ENCODE measurements at places on chromosomes 11 and 22. TPM values are rescaled to one million over a fixed set of nuclear protein-coding genes. Genes with fewer than 3 reads are reported as not detected.

CNTF gene
- total RNA-seq = 3.0 TPM

STARD10 gene
- 11.8 TPM for total RNA-seq

RBMXL2 gene
- not detected for total RNA-seq

FZD4 gene
- not detected for total RNA-seq

DNA sequence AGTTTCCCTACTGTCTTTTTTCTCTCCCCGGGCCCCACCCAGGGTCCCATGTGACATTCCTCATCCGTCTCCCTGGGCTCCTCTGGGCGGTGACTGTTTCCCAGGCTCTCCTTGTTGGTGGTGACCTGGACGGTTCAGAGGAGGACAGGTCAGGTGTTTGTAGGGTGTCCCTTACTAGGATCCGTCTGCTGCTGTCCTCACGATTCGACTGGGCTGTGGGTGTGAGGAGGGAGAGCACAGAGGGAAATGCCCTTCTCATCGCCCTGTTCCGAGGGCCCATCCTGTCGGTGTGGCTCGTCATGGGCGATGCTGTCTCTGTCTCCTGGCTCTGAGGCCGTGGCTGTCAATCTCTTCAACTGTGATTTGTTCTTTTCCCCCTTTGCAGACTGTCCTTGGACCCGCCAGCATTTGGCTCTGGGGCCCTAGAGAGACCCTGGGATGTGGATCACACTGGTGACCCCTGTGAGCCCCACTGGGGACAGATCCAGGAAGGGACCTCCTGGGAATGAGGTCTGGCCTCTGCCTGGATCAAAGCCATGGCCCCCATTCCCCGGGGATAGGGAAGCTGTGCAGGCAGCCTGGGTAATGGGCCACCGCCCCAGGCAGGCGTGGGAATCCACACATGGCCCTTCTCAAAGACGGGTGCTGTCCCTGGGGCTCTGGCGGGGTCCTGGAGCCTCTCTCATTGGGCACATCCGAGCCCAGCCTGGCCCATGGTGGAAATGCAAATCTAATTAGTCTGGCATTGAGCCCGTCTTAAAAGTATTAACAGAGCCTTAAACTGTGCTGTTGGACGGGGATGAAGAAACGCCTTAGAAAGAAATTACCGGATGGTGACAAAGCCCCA lies 46.8 kb upstream of the KCNQ1OT1 start:
- H3K4me3 ChIP-seq = no peak overlapping the region
- H3K4me1 ChIP-seq = peaks cover 2% of the 10 kb centered on the region
- no peaks in the 10 kb centered on the region for H3K27me3 ChIP-seq
- no peaks in the 10 kb centered on the region for H3K36me3 ChIP-seq
- DNase-seq = no peak

DNA sequence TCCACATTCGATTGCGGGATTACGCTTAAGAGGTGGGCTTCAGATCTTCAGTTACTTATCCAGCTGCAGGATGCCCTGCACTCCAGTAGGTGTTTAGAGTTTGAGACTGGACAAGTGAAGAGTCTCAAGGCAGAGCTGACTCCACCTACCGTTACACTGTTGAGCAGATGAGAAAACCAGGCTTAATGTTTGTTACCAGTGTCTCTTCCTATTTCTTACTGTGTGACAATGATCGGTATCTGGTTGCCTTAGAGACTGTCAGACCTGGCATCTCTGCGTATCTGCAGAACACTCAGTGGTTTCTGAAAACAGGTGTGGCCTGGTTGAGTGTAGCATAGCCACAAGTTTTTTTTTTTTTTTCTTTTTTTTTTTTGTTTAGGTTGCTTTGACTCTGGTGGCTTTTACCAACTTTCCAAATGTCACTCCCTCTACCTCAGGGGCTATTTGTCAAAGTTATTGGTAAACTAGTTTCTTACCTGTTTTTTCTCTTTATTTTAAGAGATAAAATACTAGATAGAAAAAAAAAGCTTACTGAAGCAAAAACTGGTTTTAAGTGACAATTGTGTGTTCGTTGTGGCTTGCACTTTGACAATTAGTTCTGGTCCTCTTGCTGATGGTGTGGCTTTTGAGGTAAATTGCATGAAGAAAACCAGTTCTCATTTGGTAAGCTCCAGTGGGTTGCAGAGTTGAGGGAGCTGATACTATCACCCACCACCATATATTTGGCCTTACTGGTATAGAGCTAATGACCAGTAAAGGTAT lies 284.8 kb downstream of the ETS1 start:
- H3K4me3 ChIP-seq = peak overlapping the region; percentile 89
- DNase-seq = peak; percentile 77
- H3K27ac ChIP-seq = peak overlapping the region; percentile 98

GRCh38 chr22:22362936-22363335 lies 118.3 kb downstream of the VPREB1 start:
- no peak overlapping the region for H3K27ac ChIP-seq
- H3K4me3 ChIP-seq = no peak overlapping the region
- H3K4me1 ChIP-seq = no peaks in the 10 kb centered on the region
- DNase-seq = no peak
- H3K27me3 ChIP-seq = peaks cover 26% of the 10 kb centered on the region
- no peaks in the 10 kb centered on the region for H3K36me3 ChIP-seq

GRCh38 chr11:48011102-48011797 lies 30.9 kb downstream of the PTPRJ start:
- no peaks in the 10 kb centered on the region for H3K36me3 ChIP-seq
- peaks cover 31% of the 10 kb centered on the region for H3K4me1 ChIP-seq
- peak overlapping the region; percentile 93 for H3K27ac ChIP-seq
- H3K27me3 ChIP-seq = no peaks in the 10 kb centered on the region
- H3K4me3 ChIP-seq = peak overlapping the region; percentile 82

DNA sequence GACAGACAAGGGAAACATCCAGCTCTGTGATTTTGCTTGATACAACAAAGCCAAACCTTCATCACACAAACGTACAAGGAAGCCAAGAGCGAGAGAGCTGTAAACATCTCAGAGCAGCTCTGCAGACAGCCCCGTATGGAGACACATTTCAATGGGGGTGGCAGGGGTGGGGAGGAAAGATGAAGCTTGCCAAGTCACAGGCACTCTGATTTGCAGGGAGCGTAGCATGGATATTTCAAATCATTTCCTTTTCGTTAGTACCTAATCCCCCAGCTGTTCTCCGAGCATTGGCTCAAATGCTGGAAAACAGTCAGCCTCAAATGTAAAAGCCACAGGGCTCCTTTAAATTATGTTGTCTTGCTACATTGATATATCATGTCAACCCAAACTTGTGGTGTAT lies 458.9 kb upstream of the CADM1 start:
- no peaks in the 10 kb centered on the region for H3K4me1 ChIP-seq
- no peak overlapping the region for H3K27ac ChIP-seq
- no peak for DNase-seq
- no peak overlapping the region for H3K4me3 ChIP-seq
- H3K36me3 ChIP-seq = peaks cover 2% of the 10 kb centered on the region

DNA sequence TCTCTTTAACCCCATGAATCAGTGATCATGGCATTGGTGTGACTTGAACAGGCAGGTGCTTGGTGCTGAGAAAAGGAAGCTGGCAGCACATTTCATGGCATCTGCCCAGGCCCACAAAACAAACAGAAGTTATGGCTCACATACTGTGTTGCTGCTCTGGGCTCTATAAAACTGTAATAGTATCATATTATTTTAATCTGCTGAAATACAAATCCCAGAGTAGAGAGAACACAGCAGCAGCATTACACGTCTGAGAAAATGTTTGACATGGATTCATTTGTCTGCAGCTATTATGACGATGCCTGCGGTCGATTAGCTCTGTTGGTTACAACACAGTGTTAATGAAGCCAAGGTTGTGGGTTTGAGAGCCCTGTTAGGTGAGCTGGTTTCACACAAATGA lies 80.8 kb downstream of the ALX4 start:
- peaks cover 22% of the 10 kb centered on the region for H3K4me1 ChIP-seq
- H3K4me3 ChIP-seq = no peak overlapping the region
- DNase-seq = no peak
- no peaks in the 10 kb centered on the region for H3K27me3 ChIP-seq

DNA sequence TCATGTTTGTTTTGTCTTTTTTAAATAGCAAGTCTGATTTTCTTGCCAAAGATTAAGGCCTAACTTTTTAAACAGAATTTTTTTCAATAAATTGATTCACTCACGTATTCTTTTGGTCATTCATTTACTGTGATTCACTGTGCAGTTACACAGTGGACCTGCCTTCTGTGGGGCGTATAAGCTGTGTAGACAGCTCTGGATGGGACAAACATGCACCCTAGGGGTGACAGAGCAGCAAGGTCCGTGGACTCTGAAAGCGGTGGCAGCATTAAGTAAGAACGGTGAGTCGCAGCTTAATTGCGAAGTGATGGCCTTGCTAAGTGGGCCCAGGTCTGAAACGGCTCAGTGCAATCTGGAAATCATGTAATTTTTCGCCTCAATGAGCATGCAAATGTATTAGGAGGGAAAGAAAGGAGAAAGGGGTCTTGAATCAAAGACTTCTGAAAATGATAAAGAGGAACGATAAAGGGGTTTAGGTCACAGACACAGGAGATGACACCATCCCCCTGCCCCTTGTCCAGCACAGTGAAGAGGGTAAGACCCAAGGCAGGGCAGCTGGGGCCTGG lies 113.1 kb downstream of the SPATA19 start:
- peaks cover 26% of the 10 kb centered on the region for H3K27me3 ChIP-seq
- H3K4me3 ChIP-seq = no peak overlapping the region
- no peak for DNase-seq
